Activated T-cell treated with anti-CD3 and anti-CD28 coated beads, Interleukin-2, amount 50 U/mL, for 24 hours (primary cell): ENCODE measurements at places on chromosomes 6 and 20.

DNA sequence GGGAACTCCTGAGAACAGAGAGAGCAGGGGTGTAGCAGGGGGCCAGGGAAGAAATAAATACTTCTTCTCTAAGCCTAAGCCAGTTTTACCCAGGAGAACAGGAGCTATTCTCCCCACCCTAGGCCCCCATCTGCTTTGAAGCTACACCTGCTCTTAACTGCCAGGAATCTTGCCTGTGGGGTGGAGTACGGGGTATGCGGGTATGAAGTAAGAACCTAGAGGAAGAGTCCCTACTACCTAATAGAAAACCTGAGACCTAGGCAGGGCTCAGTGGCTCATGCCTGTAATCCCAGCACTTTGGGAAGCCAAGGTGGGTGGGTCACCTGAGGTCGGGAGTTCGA, 1.5 kb downstream of the SLC29A1 start:
- DNase-seq, result no peak
- peak overlapping the region; percentile 87 for H3K27ac ChIP-seq
- H3K27me3 ChIP-seq, result peaks cover 2% of the 10 kb centered on the region

GRCh38 chr20:8067082-8067481, 47.5 kb upstream of the TMX4 start:
- H3K4me3 ChIP-seq, result no peak overlapping the region
- no peaks in the 10 kb centered on the region for H3K36me3 ChIP-seq
- H3K27me3 ChIP-seq, result peaks cover 18% of the 10 kb centered on the region
- DNase-seq, result no peak
- no peak overlapping the region for H3K27ac ChIP-seq

DNA sequence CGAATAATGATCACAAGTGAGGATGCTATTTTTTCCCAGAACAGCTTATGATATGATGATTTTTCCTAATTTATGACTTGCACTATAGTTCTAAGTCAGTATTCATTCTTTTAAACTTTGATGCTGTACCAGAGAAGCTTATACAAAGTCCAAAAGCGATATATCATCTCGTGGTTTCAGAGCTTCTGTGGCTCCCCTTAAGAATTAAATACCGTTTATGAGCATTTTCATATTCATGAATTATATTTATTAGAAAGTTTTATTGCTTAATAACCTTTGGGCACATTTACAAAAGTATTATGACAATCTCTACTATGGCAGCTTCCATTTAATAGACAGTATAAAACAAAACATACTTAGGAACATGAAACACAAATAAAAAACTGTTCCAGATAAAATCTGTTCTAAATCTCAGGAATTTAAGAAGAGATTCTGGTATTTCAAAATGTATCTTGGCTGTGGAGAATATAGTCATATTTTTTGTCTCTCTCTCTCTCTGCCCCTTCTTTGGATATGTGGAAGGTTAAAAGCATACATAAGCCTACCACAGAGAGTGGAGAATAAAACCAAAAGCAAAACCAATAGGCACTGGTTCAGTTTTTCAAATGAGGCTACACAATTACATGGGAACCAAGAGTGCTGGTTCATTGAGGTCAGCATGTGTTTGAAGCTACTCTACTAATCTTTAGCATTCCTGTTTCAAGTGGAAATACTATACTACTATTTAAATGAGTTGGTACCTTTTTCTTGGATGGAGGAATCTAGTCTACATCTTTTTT, 884.5 kb upstream of the GJE1 start:
- H3K27ac ChIP-seq, result no peak overlapping the region
- no peak overlapping the region for H3K4me3 ChIP-seq
- no peaks in the 10 kb centered on the region for H3K27me3 ChIP-seq
- no peak for DNase-seq
- H3K4me1 ChIP-seq, result no peaks in the 10 kb centered on the region
- no peaks in the 10 kb centered on the region for H3K36me3 ChIP-seq

GRCh38 chr20:32051720-32052089, 337 bp upstream of the HCK start:
- peaks cover 80% of the 10 kb centered on the region for H3K27me3 ChIP-seq
- H3K36me3 ChIP-seq, result no peaks in the 10 kb centered on the region
- H3K27ac ChIP-seq, result no peak overlapping the region

DNA sequence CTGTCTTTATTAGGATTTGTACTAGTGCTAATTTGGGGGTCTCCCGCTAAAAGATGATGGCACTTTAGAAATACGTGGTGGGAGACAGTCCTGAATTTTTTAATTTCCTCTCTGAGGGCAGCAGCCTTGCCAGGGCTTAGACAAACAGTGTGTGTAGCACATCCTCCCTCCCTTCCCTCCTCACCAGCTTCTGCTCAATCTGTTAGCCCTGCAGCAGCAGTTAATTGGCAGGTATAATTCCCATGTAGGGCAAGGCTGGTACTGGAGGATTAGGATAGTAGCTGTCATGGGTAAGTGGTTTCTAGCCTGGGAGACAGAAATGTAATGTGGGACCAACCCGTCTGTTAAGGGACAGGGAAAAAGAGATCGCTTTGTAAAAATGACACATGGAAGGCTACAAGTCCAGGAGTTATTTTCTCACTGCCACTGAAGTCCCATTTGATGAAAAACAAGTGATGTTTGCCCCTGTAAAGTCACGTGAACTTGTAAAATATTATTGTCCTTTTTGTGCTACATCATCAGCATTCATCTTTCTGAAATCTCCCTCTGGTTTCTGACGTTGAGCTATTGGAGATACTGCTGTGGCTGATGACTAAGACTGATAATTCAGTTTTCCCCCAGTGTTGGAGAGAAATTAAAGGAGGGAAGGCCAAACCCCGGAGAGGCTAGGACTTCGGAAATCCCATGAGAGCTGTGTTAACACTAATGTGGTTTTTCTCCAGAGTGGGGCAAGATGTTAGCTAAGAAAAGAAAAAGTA, 40.6 kb downstream of the CTNNBL1 start:
- H3K4me3 ChIP-seq, result no peak overlapping the region
- peaks cover 83% of the 10 kb centered on the region for H3K36me3 ChIP-seq
- no peaks in the 10 kb centered on the region for H3K27me3 ChIP-seq
- peaks cover 17% of the 10 kb centered on the region for H3K4me1 ChIP-seq
- DNase-seq, result no peak

DNA sequence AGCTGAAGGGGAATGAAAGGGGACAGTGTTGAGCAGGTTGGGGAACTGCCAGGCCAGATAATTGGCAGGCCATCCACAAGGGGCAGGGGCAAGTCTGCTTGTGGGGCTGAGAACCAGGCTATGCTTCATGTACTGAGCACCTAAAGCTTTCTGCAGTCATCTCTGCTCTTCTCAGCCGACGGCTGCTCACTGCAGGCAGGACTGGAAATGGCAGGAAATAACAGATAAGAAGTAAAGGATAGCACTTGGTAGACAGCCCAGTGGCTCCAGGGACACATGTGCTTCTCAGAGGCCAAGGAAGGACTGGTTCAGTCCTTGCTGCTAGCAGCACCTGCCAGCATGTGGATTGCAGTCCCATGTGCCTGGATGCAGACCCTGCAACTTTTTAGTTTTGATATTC, 89.8 kb downstream of the CD164 start:
- H3K4me3 ChIP-seq, result no peak overlapping the region
- no peak overlapping the region for H3K27ac ChIP-seq
- DNase-seq, result no peak
- H3K4me1 ChIP-seq, result no peaks in the 10 kb centered on the region
- H3K27me3 ChIP-seq, result peaks cover 4% of the 10 kb centered on the region

DNA sequence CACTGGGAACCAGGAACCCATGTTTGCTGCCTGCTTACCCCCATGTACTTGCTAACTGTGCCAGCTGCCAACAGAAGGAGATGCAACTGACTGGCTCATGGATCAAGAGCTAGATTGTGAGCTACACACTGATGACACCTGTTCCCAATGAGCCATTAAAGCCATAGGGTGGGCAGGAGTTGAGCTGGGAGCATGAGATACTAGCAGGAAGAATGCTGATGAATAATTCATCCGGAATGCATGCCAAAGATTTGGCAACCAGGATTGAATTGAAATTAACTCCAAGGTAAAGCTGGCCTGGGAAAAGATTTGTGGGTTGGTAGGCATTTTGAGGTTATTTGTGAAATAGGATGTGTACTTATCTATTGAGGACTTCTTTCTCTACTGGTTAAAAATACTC, 631.1 kb downstream of the KIF16B start:
- H3K27me3 ChIP-seq, result no peaks in the 10 kb centered on the region
- H3K27ac ChIP-seq, result no peak overlapping the region
- H3K4me1 ChIP-seq, result no peaks in the 10 kb centered on the region
- no peak overlapping the region for H3K4me3 ChIP-seq
- DNase-seq, result no peak

DNA sequence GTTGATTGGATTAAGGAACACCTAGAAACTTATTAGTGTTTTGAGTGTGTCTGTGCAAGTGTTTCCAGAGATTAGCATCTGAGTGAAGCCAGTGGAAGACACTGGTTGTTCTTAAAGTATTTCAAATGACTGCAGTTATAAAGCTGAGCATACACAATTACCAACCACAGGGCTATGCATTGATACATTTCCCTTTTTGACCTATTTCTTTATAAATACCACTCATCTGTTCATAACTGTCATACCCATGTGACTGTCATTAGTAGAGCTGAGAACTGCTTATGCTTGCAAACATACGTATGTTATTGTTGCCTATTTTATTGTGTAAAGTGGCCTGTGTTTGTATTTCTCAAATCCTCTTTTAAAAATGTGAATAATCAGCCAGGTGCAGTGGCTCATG, 15.3 kb upstream of the ZC3H12D start:
- H3K4me3 ChIP-seq, result no peak overlapping the region
- peaks cover 34% of the 10 kb centered on the region for H3K36me3 ChIP-seq
- H3K27ac ChIP-seq, result peak overlapping the region; percentile 79
- H3K27me3 ChIP-seq, result no peaks in the 10 kb centered on the region

DNA sequence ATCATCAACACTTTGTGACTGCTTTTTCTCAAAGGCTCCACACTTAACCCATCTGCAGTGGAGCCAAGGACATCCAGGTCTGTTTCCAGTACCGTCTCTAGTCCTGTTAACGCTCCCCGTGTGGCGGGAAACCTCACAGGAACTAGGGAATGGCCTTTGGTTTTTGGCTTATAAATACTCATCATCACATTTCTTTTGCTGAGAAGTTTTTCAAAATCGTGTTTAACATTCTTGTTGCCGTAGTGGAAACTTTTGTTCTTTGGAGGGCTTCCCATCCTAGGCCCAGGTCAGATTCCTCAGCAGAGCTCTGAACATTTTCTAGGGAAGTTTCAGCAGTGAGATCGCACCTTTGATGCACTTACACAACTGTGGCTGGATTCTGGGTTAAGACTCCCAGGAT, 24.6 kb downstream of the DAAM2 start:
- no peak overlapping the region for H3K27ac ChIP-seq
- no peak overlapping the region for H3K4me3 ChIP-seq
- DNase-seq, result no peak
- H3K4me1 ChIP-seq, result no peaks in the 10 kb centered on the region

- H3K4me3 ChIP-seq, result no peak overlapping the region
- no peak for DNase-seq
- H3K27me3 ChIP-seq, result no peaks in the 10 kb centered on the region
- H3K4me1 ChIP-seq, result peaks cover 31% of the 10 kb centered on the region
- H3K36me3 ChIP-seq, result peaks cover 81% of the 10 kb centered on the region
Measured at GRCh38 chr20:33394718-33395117, 6.6 kb downstream of the CDK5RAP1 start.

- H3K4me1 ChIP-seq, result peaks cover 64% of the 10 kb centered on the region
- no peak overlapping the region for H3K27ac ChIP-seq
- H3K4me3 ChIP-seq, result no peak overlapping the region
- no peaks in the 10 kb centered on the region for H3K27me3 ChIP-seq
Measured at GRCh38 chr6:127952831-127953230, 52.0 kb upstream of the THEMIS start.

GRCh38 chr6:16712931-16713484, 48.3 kb downstream of the ATXN1 start:
- H3K4me1 ChIP-seq, result peaks cover 67% of the 10 kb centered on the region
- H3K27me3 ChIP-seq, result no peaks in the 10 kb centered on the region
- no peak for DNase-seq
- peaks cover 2% of the 10 kb centered on the region for H3K36me3 ChIP-seq
- peak overlapping the region; percentile 98 for H3K27ac ChIP-seq
- peak overlapping the region; percentile 71 for H3K4me3 ChIP-seq

GRCh38 chr6:162873537-162873936, 145.8 kb downstream of the PACRG start:
- no peaks in the 10 kb centered on the region for H3K27me3 ChIP-seq
- no peak overlapping the region for H3K27ac ChIP-seq
- H3K4me3 ChIP-seq, result no peak overlapping the region
- no peaks in the 10 kb centered on the region for H3K36me3 ChIP-seq
- H3K4me1 ChIP-seq, result no peaks in the 10 kb centered on the region
- DNase-seq, result no peak

DNA sequence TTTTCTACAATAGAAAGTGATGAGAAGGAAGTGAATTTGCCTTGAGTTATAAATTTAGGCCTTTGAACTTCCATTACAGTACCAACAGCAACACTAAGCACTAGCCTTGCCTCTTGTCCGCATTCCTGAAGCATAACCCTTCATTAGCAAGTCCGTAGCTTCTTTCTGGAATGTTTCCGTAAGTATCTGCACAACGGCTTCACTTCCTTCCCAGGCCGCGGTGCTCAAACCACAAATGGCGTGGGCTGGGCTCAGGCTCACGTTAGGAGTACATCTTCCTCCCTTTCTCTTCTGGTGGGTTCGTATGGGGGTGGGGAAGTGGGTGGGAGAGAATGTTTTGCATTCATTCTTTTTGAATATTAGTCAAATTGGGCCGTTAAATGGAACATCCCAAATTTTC, 193.8 kb upstream of the SNX9 start:
- H3K4me1 ChIP-seq, result peaks cover 7% of the 10 kb centered on the region
- no peaks in the 10 kb centered on the region for H3K27me3 ChIP-seq
- no peaks in the 10 kb centered on the region for H3K36me3 ChIP-seq
- H3K27ac ChIP-seq, result no peak overlapping the region
- H3K4me3 ChIP-seq, result no peak overlapping the region
- DNase-seq, result no peak

- no peak overlapping the region for H3K27ac ChIP-seq
- H3K27me3 ChIP-seq, result no peaks in the 10 kb centered on the region
- no peaks in the 10 kb centered on the region for H3K36me3 ChIP-seq
- no peak overlapping the region for H3K4me3 ChIP-seq
- DNase-seq, result no peak
Measured at GRCh38 chr6:135097172-135097571, 42.5 kb upstream of the HBS1L start.

DNA sequence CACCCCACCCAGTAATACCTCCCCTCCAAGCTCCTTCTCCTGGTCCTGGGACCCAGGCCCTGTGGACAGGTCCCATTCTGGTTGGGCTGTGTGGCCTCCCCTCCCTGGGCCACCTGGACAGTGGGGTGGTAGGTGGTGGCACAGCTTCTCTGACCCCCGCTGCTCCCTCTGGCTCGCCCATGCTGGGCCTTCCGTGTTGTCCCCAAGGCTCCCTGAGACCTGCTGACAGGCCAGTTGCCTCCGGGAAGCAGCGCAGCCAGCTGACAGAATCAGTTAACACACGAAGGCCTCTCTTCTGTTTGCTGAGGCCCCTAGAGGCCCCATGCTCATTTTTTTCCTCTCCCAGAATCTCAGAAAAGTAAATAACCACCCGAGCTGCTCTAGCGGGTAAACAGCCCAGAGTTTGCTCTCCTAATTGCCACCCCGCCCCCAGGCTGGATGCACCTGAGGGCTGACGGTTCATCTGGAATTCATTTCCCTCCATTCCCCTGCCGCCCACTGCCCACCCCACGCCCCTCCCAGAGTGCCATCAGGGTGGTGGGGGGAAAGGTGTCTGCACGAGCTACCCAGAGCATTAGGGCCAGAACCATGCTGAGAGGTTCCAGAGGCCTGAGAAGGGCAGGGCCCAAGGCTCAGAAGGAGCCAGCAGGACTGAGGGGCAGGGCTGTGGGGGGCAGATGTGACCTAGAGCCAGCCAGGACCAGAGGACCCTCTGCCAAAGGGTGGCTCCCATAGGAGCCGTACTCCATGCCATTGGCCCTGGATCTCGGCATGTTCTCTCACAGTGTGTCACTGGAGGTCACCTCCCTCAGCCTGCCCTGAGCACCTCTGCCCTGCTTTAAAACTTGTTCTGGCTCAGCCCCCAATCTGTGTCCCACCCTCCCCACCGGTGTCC, 157.5 kb downstream of the GRM4 start:
- H3K36me3 ChIP-seq, result no peaks in the 10 kb centered on the region
- H3K27ac ChIP-seq, result no peak overlapping the region
- no peak for DNase-seq
